Stimulated activated CD4-positive, alpha-beta T cell treated with anti-CD3 and anti-CD28 coated beads, Interleukin-1b, Interleukin-23, amount 100 ng/mL, for 1 hour (primary cell): ENCODE measurements at places on chromosomes 3 and 15.

GRCh38 chr3:179452176-179452564 lies 900 bp upstream of the GNB4 start:
- no peak for DNase-seq

- DNase-seq: no peak
Measured at GRCh38 chr3:16724487-16724886, 119.3 kb upstream of the DAZL start.

- DNase-seq: no peak
Measured at GRCh38 chr3:72376956-72377710, 471.1 kb downstream of the SHQ1 start.

GRCh38 chr3:169192643-169193042 lies 470.9 kb downstream of the MECOM start:
- DNase-seq: no peak

GRCh38 chr3:113541519-113541918 lies 9.2 kb downstream of the SIDT1 start:
- DNase-seq: no peak

- no peak for DNase-seq
Measured at GRCh38 chr15:73918784-73919183, 7.5 kb upstream of the LOXL1 start.
